NCI-H510A treated with DMSO at 0.1 percent for 48 hours (cell line): ENCODE measurements at places on chromosomes 11 and 22.

GRCh38 chr11:96338910-96339705, 3.9 kb downstream of the MAML2 start:
- no peak for DNase-seq

GRCh38 chr22:37054600-37055365, 3.2 kb downstream of the KCTD17 start:
- no peak for DNase-seq

GRCh38 chr11:21710809-21711208, 482.1 kb upstream of the ANO5 start:
- no peak for DNase-seq

DNA sequence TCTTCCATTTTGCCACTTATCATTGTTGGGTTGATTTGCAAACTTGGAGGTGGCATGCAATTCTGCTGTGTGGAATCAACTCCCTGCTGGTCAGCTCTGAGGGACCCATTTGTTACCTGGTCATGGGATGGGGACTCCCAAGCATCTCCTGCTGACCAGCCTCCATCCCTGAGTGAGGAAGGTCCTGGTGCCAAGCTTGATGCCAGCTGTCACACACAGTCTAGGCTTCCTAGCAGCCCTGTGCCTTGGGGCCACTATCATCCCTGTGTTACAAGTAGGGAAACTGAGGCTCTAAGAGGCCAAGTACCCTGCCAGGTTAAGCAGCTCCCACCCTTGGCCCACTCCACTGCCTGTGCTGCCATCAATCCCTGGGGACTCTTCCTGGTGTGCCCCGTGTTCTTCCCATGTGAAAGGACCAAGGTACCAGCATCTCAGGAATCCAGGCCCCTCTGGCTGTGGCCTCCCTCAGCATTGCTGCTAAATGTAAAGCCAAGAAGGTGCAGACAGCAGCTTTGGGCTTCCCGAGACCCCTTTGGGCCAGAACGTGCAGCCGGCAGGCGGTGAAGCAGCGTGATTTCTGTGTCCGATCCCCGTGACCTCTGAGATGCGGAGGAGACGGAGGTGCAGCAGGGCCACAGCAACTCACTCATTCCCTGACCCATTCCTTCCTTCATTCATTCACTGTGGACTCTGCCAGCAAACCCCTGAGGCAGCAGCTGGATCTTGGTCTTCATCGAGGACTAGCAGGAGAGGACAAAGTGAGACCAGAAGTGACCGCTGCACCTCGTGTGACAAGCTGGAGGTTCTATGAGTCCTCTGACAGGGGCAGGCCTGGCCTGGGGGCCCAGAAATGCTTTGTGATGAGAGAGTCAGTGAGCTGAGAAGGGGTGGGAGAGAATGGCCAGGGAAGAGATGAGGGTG, 49.7 kb downstream of the MYEOV start:
- no peak for DNase-seq

GRCh38 chr22:45977003-45977411, at the start of gene WNT7B:
Gene WNT7B (minus strand): TSS chr22:45977162. CDS start chr22:45976754, 408 bp downstream.
- peak; percentile 41 for DNase-seq

GRCh38 chr11:131465746-131466145, 95.3 kb downstream of the NTM start:
- no peak for DNase-seq

DNA sequence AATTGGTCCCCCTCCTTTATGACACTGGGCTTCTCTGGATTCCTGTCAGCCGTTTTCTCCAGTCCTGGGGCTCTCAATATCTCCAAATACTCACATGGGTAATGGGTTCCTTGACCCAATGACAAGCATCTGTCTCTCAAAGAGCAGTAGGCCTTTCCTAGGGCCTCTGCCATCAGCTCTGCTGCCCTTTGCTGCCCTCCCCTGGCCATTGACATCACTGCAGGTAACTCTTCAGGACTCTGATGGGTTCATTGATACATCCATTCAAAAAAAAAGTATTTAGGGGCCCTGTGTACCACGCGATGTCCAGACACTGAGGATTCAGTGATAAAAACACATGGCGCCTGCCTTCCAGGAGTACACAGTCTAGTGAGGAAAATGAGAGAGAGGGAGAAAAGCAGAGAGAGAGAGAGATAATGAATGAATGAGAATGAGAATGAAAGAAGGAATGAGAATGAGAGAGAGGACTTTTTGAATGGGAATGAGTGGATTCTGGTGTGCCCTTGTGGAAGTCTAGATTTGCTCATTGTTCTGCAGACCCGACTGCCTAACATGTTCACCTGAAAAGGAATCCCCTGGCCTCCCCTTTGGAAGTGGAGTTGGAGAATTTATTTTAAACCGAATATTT, 42.6 kb upstream of the OLFML1 start:
- DNase-seq: peak; percentile 52

- DNase-seq: no peak
Observed at GRCh38 chr11:130023204-130023603, 20.6 kb upstream of the PRDM10 start.

- no peak for DNase-seq
Observed at GRCh38 chr11:102685754-102686153, 19.8 kb downstream of the MMP27 start.

DNA sequence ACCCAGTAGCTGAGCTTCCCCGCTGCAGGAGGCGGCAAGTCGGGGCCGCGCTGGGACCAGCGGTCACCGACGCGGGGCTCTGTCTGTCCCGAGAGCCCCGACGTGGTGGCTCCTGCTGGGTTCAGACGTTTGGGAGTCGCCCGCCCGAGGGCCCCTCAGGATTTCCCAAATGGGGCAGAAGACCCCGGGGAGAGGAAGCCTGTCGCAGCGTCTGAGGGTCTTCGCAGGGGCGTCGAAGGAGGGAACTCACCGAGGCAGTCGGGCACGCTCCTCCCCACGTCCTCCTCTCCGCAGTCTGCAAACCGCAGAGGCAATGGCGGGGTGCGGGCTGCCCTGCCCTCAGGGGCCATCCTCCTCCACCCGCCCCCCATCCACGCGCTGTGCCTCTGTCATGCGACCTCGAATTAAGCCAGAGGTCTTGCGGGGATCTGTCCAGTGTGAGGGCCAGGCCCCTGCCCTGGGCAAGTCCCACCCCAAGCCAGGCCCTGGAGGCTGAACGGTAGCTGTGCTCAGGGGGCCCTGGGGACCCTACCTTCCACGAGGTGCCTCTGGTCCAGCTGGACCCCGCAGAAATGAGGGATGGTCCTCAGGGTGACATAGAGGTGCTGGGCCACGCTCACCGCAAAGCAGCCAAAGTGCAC, 12.5 kb downstream of the IL17REL start:
- no peak for DNase-seq

GRCh38 chr11:58923300-58923788, 15.9 kb upstream of the GLYATL1 start:
- no peak for DNase-seq

GRCh38 chr11:8059030-8059429, 22.0 kb upstream of the TUB start:
- no peak for DNase-seq
